ENCODE measurements at places on chromosomes 2 and 18.

GRCh38 chr2:159297042-159297707 is 10.7 kb upstream of the WDSUB1 start:
- no peaks in the 10 kb centered on the region for H3K27me3 ChIP-seq
- peaks cover 3% of the 10 kb centered on the region for H3K4me1 ChIP-seq

GRCh38 chr2:127105656-127106456 is 1.1 kb downstream of the BIN1 start:
- H3K27me3 ChIP-seq = no peaks in the 10 kb centered on the region
- peaks cover 61% of the 10 kb centered on the region for H3K4me1 ChIP-seq
- H3K36me3 ChIP-seq = peaks cover 10% of the 10 kb centered on the region

DNA sequence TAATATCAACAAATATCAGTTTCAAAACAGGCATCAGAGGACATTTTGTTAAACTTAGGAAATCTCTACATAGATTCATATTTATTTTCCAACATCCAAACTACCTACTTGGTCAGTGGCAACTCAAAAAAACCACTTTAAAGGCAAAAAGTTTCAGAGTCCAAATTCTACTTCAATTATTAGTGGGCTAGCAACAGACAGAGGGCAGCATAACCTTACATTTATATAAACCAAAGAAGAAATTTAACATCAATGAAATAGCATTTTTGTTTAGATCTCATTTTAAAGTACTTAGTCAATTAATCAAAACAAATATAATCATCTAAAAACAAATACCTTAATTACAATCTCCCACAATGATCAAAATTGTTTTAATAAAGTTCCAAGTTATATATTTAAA is 33.3 kb downstream of the RTTN start:
- DNase-seq = no peak
- peaks cover 15% of the 10 kb centered on the region for H3K36me3 ChIP-seq
- H3K4me3 ChIP-seq = no peak overlapping the region
- no peaks in the 10 kb centered on the region for H3K27me3 ChIP-seq

GRCh38 chr2:100301881-100302584 is 20.3 kb downstream of the LONRF2 start:
- no peak overlapping the region for H3K27ac ChIP-seq
- H3K4me1 ChIP-seq = no peaks in the 10 kb centered on the region
- no peak for DNase-seq
- H3K27me3 ChIP-seq = peaks cover 4% of the 10 kb centered on the region

DNA sequence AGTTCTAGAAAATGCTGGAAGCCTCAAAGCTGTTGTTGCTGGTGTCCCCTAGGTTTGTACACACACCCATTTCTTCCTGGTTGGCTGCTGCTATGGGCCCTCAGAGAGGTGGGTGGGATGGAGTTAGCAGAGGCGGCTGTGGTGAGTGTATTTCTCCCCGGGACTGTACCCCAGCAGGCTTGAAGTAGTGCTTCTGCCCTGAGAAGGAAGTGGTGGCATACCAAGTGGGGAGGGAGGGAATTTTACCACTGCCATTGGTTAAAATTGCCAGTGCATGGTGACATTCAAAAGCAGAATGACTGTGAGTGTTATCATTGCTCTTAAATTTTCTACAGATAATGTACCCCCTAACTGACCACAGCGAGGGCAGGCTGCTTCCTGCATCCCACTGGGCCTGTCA is 125.6 kb upstream of the CAPN13 start:
- DNase-seq = no peak
- H3K36me3 ChIP-seq = no peaks in the 10 kb centered on the region
- H3K4me3 ChIP-seq = no peak overlapping the region
- H3K27ac ChIP-seq = no peak overlapping the region

GRCh38 chr2:154207288-154208047 is 335.7 kb downstream of the GALNT13 start:
- H3K27ac ChIP-seq = no peak overlapping the region
- H3K27me3 ChIP-seq = no peaks in the 10 kb centered on the region
- H3K36me3 ChIP-seq = no peaks in the 10 kb centered on the region
- no peak for DNase-seq
- no peaks in the 10 kb centered on the region for H3K4me1 ChIP-seq

DNA sequence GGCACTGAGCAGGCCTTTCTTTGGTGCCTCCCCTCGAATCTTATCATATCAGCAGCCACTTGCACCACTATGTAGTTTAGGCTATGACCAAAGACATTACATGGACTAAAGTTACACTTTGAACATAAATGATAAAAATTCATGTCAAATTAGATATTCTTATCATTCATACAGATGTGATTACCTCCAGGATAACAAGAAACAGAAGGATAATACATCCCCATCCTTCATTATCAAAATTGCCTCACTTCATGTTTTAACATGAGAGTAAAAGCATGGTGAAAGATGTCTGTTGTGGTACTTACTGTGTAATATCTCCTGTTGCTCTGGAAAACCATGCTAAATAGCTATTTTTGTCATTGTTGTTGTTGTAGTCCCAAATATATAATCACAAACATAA is 230.8 kb upstream of the RND3 start:
- H3K4me3 ChIP-seq = no peak overlapping the region
- H3K4me1 ChIP-seq = peaks cover 7% of the 10 kb centered on the region
- H3K27ac ChIP-seq = no peak overlapping the region
- H3K27me3 ChIP-seq = peaks cover 4% of the 10 kb centered on the region
- no peaks in the 10 kb centered on the region for H3K36me3 ChIP-seq

DNA sequence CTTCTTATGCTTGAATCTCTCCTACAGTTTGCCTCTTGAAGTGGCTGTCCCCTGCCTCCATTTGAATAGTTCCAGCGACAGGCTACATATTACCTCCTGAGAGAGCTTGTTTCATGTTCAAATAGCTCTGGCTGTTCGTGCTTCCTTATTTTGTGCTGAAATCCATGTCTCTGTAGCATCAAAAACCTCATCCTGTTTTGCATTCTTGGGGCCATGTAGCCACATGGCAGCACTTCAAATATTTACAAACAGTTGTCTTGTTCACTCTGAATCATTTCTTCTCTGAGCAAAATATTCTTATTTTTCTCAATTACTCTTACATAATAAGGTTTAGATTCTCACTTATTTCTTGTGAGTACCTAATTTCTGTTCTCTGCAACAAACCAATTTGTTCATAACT is 1243.1 kb upstream of the NXPH2 start:
- H3K36me3 ChIP-seq = no peaks in the 10 kb centered on the region
- peaks cover 3% of the 10 kb centered on the region for H3K27me3 ChIP-seq
- no peak overlapping the region for H3K27ac ChIP-seq
- H3K4me3 ChIP-seq = no peak overlapping the region
- no peaks in the 10 kb centered on the region for H3K4me1 ChIP-seq
- no peak for DNase-seq

DNA sequence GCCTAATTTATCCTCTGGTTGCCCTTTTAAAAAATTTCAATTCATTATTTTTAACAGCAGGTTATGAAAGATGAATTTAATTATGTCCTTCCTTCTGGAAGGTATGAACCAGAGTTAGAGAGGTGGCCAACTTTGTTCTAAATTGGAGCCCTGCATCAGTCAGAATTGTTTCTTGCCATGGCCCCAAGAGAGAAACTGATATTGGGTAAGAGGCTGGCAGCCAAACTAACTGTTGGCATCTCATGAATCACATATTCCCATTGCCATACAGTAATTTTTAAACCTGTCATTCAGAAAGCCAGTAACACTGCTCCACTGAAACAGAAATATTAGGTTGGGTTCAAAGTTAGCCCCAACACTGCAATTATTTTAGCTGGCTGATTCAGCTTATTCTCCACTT is 67.4 kb downstream of the SMAD2 start:
- peaks cover 86% of the 10 kb centered on the region for H3K36me3 ChIP-seq
- H3K27ac ChIP-seq = no peak overlapping the region
- H3K4me3 ChIP-seq = no peak overlapping the region

DNA sequence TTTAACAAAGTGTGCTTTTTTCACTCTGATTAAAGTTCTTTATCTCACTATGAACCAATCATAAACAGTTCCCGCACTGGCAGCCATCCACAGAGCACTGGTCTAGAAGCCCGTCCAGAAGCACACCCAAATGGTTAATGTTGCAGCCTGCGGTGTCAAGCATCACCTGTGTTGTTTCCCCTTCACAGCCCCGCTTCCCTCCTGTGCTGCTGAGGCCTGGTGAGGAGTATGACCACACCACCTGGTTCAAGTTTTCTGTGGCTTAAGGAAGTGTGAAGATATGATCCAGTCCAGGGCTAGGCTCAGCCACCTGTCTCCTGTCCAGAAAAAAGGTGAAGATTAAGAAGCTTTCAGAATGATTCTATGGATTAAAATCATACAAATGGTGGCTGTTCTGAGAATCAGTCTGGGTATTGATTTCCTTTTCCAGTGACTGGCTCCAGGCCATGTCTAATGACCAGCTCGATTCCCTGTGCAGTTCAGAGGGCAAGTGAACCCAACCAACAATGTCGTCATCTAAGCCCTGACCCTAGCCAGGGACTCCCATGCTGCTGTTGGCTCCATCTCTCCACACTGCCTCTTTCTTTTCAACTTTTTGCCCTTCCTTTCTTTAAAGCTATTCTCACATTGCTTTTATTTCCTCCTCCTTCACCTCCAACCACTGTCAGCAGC is 17.7 kb downstream of the SRSF7 start:
- peaks cover 23% of the 10 kb centered on the region for H3K4me1 ChIP-seq
- peaks cover 28% of the 10 kb centered on the region for H3K36me3 ChIP-seq
- no peak overlapping the region for H3K4me3 ChIP-seq
- no peaks in the 10 kb centered on the region for H3K27me3 ChIP-seq

- H3K27me3 ChIP-seq = peaks cover 40% of the 10 kb centered on the region
- no peak for DNase-seq
- H3K4me1 ChIP-seq = peaks cover 8% of the 10 kb centered on the region
These were observed 6.3 kb downstream of the THNSL2 start for GRCh38 chr2:88176352-88176984.

DNA sequence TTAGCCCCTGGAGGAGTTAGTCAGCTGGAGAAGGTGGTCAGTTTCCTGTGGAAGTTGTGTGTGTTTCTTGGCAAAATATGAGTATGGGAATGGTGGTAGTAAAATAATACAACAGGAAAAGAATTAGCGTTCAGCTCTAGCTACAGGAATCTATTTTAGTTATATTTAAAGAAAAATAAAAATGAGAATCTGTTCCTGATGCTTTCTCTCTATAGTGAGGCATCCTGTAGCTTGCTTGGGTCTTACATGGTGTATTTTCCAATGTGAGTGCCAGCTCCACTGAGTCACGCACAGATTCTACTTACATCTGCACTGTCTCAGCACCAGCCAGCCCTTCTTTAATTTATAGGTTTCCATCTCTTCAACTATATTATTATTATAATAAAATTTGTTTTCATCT is 132.2 kb downstream of the BIRC6 start:
- H3K36me3 ChIP-seq = peaks cover 55% of the 10 kb centered on the region
- H3K27me3 ChIP-seq = no peaks in the 10 kb centered on the region
- H3K4me1 ChIP-seq = no peaks in the 10 kb centered on the region

DNA sequence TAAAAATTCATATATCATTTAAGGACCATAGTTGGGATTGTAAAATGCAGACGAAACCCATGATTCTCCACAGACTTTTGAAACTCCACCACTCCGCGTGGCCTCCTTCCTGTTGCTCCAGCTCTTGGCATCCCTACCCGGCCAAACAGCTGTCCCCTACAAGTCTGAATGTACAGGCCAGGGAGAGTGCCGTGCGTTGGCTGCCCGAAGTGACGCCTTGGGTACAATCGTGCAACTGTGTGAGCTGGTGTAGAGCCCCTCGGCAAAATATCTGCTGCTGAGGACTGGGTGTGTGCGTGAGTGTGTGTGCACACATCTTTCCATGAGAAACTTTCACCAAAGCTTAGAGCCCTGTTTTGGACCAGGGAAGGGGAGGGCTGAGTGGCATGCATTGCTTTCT is 43.8 kb upstream of the ZNF516 start:
- H3K36me3 ChIP-seq = peaks cover 59% of the 10 kb centered on the region
- no peak overlapping the region for H3K27ac ChIP-seq
- peaks cover 46% of the 10 kb centered on the region for H3K4me1 ChIP-seq

DNA sequence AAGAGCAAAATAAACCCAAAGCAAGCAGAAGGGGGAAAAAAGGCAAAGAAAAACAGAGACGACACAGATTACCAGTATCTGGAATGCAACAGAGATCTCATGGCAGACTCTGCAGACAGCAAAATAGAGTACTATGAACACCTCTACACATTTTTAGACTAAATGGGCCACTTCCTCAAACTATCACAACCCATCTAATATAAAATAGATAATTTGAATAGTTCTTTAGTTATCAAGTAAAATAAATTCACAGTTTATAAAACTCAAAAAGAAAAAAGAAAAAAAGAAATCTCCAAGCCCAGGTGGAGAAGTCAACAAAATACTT is 16.6 kb downstream of the SESTD1 start:
- H3K27ac ChIP-seq = no peak overlapping the region
- peaks cover 6% of the 10 kb centered on the region for H3K4me1 ChIP-seq
- no peak overlapping the region for H3K4me3 ChIP-seq

GRCh38 chr2:53740170-53740569 is 27.4 kb upstream of the CHAC2 start:
- peaks cover 32% of the 10 kb centered on the region for H3K36me3 ChIP-seq
- DNase-seq = no peak

DNA sequence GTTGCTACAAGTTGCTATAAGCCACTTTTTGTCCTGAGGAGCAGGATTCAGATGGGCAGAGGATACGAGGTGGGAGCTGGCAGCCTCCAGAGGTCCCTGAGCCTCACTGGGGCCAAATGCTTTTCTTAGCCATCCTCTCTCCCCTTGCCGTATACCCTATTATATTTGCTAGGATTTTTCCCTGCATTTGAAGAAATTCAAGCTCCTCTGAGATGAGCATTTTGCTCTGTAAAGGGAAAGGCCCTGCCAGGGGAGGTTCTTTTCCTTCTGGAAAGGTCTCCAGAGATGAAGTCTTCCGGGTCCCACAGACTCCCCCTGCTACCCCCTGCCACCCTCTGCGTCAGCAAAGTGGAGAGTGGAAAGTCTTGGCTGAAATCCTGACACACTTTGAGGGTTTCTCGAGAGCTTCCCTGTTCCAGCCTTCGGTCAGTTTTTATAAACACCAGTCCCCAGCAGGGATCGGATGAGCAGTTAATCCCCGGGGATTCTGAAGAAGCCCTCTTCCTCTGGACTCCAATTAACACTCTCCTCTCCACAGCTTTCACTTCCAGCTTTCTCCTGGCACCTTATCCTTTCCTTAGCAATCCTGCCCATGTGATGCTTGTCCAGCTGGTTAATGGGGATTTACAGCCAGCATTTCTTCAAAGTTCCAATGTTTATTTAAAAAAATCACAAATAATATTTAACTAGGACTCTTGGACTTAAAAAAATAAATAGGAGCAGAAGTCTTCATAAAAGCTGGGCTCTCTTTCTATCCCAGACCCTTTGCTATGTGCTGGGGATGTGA is 13.1 kb downstream of the CYRIA start:
- peaks cover 82% of the 10 kb centered on the region for H3K4me1 ChIP-seq
- peaks cover 4% of the 10 kb centered on the region for H3K27me3 ChIP-seq
- H3K36me3 ChIP-seq = no peaks in the 10 kb centered on the region
